ENCODE measurements at places on chromosomes 6 and 20. TPM values are rescaled to one million over a fixed set of nuclear protein-coding genes. Genes with fewer than 3 reads are reported as not detected.

The HLA-DPB1 gene
- 26.2 TPM for total RNA-seq

The C20orf204 gene
- total RNA-seq: 4.8 TPM

The POM121L2 gene
- total RNA-seq: not detected

The OR2H1 gene
- total RNA-seq: not detected

The RAET1G gene
- not detected for total RNA-seq

The PROKR2 gene
- total RNA-seq: not detected

The MSH5 gene
- total RNA-seq: 58.0 TPM

GRCh38 chr20:59403261-59403961 lies 103.0 kb downstream of the EDN3 start:
- peaks cover 12% of the 10 kb centered on the region for H3K27me3 ChIP-seq
- no peaks in the 10 kb centered on the region for H3K36me3 ChIP-seq
- peak overlapping the region; percentile 74 for H3K27ac ChIP-seq
- H3K4me3 ChIP-seq: peak overlapping the region; percentile 56
- H3K4me1 ChIP-seq: peaks cover 6% of the 10 kb centered on the region
- DNase-seq: peak; percentile 75

DNA sequence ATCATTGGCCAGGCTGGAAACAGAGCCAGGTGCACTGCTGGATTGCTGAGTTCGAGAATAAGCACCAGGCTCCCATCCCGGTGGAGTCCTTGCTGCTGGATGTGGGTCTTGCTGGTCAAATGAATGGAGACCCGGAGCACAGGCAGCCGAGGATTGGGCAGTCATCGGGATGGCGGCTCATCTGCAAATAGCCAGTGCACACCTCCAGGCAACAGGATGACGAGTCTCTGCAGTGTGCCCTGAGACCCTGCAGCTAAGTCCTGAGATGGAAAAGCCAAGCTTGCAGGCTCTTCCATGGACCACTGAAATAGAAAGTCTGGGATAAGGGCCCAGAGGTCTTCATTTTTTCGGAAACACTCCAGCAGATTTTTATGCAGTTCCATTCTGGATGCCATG lies 143.5 kb downstream of the WDR27 start:
- no peak for DNase-seq
- peaks cover 3% of the 10 kb centered on the region for H3K36me3 ChIP-seq
- H3K4me1 ChIP-seq: peaks cover 19% of the 10 kb centered on the region
- H3K27me3 ChIP-seq: peaks cover 15% of the 10 kb centered on the region

- H3K27ac ChIP-seq: no peak overlapping the region
- no peaks in the 10 kb centered on the region for H3K4me1 ChIP-seq
- peaks cover 1% of the 10 kb centered on the region for H3K36me3 ChIP-seq
Measured at GRCh38 chr6:20866935-20867703, 332.9 kb downstream of the CDKAL1 start.

DNA sequence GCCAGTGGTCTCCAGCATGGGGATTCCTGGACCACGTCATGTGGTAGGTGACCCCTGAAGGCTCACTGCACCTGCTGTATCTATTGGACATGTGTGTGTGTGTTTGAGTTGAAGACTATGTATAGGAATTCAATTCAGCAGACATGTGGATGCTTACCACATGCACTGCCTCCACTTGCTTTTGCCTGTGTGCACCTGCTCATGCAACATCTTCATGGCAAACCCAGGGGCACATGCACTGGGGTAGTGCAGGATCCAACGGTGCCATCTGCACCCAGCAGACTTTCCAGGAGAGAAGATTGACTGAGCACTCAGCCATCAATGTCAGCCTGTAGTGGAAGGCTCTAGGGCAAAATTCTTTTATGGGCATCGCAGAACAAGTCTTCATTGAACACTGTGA lies 299.4 kb downstream of the CDH26 start:
- H3K27me3 ChIP-seq: no peaks in the 10 kb centered on the region
- DNase-seq: no peak
- no peaks in the 10 kb centered on the region for H3K4me1 ChIP-seq
- H3K36me3 ChIP-seq: no peaks in the 10 kb centered on the region

- no peak overlapping the region for H3K4me3 ChIP-seq
- H3K27ac ChIP-seq: peak overlapping the region; percentile 79
- DNase-seq: peak; percentile 49
- H3K36me3 ChIP-seq: no peaks in the 10 kb centered on the region
Measured at GRCh38 chr20:4130404-4131189, 115.2 kb upstream of the RNF24 start.

- H3K4me1 ChIP-seq: no peaks in the 10 kb centered on the region
- H3K4me3 ChIP-seq: no peak overlapping the region
- peaks cover 12% of the 10 kb centered on the region for H3K36me3 ChIP-seq
- no peak overlapping the region for H3K27ac ChIP-seq
Measured at GRCh38 chr6:80174900-80175572, 68.6 kb downstream of the BCKDHB start.

Data from activated CD4-positive, alpha-beta T cell treated with anti-CD3 and anti-CD28 coated beads, Interleukin-2, amount 10 ng/mL, durations not matched to agents 7 days and 5 days (primary cell).